ENCODE measurements at places on chromosomes 16 and 17.

DNA sequence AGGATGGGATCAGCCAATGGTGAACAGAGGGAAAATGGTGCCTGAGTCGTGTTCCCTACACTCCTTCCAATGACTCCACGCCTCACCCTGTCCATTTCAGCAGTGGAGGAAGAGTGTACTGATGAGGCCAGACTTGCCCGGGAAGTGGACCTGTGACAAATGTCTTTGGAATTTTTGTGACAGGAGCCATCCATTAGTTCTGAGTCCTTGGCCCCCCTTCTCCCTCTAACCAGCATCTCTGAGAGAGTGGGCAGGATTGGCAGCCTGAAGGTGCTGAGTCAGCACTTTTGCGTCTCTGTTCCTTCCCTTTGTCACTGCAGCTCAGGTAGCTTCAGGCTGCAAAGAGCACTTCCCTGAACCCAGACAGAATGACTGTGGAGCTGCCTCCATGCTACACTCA, 30.8 kb downstream of the BEAN1 start:
- DNase-seq = no peak

- no peak for DNase-seq
Observed at GRCh38 chr17:72931635-72932034, 160.9 kb downstream of the SLC39A11 start.

DNA sequence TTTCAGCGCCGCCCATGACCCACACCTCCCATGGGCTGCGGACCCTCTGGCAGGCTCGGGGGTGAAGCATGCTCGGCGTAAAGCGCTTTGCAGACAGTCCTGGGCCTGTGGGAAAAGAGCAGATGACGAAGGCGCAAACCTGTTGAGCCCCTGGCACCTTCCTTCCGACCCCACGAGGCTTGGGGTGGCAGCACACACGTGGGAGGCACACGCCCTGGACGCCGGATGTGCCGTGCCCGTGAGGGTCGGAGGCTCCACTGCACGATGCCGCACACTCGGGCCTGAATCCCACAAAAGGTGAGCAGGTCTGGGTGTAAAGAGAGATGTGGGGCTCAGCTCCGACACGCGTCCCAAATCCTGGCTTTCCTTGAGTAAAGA, 71.1 kb downstream of the LMF1 start:
- DNase-seq = no peak

- DNase-seq = no peak
Observed at GRCh38 chr17:27384261-27384701, 72.0 kb upstream of the KSR1 start.

DNA sequence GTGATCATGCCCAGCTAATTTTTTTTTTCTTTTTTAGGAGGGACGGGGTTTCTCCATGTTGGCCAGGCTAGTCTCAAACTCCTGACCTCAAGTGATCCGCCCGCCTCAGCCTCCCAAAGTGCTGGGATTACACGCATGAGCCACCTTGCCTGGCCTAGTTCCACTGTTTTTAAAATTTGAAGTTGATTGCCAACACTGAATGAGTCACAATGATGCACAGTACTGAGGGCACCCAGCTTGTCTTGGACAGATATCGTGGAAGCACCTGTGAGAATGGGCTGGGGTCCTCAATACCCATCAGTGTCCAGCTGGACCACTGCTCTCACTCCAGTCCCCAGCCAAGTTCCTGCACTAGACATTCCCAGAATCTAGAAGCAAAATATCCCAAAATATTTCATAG, 2.5 kb downstream of the KNOP1 start:
- no peak for DNase-seq
